ENCODE measurements at places on chromosomes 3 and 15.

GRCh38 chr15:65132878-65133547, 595 bp downstream of the PDCD7 start:
- DNase-seq = no peak

DNA sequence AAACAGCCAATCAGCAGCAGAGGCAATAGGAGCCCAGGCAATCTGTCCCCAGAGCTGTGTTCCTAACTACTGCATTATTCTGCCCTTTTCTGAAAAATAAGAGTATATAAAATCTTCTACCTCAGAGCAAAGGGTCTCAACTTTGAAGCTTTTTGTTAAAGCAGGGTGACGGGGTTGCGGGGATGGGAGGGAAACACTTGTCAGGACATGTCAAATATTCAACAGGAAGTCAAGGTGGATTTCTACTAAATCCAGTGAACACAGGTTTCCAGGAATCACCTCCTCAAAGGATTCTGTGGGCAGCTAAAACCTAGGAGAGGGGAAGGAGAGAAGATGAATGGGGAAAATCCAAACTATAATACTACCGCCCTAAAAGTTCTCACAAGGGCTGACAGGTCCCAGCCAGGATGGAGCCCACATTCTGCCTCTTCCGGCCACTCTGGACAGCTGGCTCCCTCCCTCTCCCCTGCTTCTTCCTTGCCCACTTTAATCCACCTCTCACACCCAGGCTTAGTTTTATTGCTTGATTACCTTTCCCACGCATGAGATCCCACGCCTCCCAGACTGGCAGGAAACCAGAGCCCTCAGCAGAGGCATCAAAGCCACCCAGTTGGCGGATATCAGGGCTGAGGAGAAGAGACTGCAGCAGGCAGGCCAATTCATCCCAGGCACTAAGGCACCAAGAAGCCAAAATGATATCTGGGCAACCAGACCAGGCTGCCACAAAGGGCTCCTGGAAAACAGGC, 77.2 kb downstream of the OSBPL10 start:
- no peak for DNase-seq

DNA sequence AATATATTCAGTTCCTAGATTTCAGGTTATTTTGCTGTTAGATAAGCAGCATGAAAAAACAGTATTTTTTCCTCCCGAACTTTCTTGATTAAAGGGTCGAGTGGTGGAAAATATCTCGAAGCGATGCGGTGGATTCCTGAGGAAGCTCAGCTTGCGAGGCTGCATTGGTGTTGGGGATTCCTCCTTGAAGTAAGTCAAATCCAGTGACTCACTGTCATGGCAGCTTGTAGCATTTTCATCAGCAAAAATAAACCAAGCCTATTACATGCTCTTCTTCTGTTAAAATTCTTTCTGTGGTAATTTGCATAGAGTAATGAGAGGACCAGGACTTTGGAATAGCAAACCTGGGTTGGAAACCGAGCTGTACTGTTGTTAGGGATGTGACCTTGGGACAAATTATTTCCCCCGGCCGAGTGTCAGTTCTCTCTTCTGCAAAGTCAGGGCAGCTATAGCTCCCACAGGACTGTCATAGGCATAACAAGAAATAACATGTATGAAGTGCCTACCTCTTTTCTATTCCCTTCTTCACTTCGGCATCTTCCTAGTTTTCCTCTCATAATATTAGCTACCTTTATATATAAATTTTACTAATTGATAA, 75.6 kb downstream of the UBP1 start:
- no peak for DNase-seq

GRCh38 chr15:41125931-41126642, 10.0 kb upstream of the INO80 start:
- DNase-seq = no peak

- no peak for DNase-seq
Observed at GRCh38 chr3:143535994-143536784, 312.1 kb downstream of the SLC9A9 start.

DNA sequence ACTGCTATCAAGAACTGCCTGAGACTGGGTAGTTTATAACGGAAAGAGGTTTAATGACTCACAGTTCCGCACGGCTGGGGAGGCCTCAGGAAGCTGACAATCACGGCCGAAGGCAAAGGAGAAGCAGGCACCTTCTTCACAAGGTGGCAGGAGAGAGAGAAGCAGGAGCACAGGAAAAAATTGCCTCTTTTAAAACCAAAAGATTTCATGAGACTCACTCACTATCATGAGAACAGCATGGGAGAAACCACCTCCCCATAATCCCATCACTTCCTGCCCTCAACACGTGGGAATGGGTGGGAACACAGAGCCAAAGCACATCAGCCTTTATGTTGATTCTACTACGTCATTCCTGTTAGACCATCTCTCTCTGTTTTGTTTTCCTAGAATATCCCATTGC, 650.9 kb upstream of the SEMA6D start:
- DNase-seq = no peak

GRCh38 chr3:24550588-24550987, 55.9 kb upstream of the THRB start:
- no peak for DNase-seq

GRCh38 chr3:150170852-150171520, 200.3 kb upstream of the PFN2 start:
- DNase-seq = no peak

- DNase-seq = no peak
Observed at GRCh38 chr3:52926554-52926953, 29.2 kb upstream of the STIMATE start.

DNA sequence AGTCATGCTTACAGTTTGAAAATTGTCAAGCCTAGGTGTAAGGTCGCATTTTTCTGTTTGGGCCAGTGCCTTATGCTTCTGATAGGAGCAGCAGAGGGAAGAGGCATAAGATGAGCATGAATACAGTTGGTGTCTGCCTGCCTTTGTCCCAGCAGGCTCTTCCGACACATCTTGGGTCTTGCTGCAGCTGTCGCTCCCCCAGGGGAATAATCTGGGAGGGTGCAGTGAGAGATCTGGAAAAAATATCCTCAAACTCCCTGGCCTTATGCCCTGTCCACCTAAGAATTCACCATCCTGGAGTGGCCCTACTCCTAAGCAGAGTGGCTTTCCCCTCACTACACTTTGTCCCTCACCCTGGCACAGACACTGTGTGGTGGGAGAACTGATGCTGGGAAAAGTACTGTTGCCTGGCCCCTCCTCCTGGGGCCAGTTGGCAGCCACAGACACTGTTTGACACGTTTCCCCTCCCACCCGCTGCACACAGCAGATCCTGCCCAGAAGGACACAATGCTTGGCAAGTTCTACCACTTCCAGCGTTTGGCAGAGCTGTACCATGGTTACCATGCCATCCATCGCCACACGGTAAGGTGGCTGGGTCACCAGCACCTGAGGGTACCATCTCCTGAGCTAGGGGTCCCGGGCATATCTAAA, 21.1 kb upstream of the RHO start:
- no peak for DNase-seq

DNA sequence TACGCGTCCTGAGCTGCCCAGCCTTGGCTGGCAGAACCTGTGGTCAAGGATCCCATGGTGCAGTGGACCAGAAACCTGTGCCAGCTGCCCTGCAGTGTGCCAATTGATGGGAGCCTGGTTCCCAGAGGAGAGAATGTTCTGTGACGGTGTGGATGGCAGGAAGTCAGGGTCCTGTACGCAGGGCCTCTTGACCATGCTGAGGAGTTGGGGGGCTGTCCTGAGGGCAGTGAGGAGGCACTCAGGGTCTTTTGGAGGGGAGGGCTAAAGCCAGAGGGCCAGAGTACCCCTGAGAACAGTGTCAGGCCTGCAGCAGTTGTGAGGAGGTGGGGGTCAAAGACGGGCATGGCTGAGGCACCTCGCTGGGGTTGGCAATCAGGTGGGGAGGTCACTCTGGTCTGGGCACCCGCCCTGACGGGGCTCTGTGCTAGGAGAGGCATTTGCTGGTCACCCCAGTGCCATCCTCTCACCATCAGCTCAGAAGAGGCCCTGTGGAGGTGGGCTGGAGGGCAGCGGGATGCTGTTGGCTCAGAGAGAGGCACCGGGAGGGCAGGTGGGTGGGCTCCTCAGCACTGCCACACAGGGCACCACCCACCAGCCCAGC, 61.0 kb downstream of the SCN5A start:
- DNase-seq = no peak

DNA sequence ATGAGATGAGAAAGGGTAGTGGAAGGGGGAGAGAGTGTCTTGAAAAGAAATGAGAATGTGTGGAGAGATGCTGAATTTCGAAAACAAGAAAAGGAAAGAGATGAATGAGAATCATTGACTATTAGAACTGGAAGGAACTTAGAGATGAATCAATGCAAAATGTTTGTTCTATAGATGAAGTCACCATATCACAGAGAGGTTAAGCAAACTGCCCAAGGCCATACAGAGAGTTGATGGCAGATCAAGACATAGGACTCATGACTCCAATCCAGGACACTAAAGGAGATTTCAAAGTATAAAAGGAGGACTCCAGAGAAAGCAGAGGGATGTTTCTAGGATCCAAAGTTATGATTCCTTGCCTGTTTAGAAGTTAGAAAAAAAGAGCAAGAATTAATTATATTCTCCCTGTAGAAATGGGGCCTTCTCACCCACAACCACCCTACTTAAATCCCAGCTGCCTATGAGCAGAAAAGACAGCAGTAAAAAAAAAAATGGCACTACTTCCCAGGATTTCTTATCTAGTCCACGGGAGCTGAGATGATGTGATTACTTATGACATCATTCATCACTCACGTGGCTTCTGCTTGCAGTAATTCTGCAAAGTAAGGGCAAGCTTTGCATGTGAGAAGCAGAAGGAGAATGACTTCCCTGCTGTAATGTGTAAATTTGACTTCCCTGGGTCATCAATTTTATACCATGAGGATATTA, 210.8 kb upstream of the MRPL3 start:
- no peak for DNase-seq

DNA sequence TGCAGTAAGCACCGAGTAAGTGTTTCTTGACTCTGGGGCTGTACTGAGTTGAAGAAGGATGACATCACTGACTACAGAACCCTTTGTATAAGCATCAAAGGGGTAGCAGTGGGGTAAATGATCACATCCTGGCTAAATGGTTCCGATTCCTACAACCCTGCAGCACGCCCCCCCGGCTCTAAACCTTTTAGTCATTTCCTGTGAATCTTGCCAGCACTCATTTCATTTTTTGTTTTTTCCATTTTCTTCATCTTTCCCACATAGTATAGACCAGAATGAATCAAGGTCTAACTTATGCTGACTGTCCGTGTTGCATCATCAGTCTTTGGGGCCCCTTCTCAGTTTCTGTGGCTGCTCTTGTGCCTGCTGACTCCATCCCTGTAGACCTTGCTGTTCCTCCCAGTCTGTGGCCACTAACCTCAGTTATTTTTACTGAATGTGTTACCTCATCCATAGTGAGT, 383.1 kb upstream of the TPRG1 start:
- DNase-seq = no peak
